ENCODE measurements at places on chromosomes 2 and 18. TPM values are rescaled to one million over a fixed set of nuclear protein-coding genes. Genes with fewer than 3 reads are reported as not detected.
A peak's percentile ranks its signal among the peaks of the same experiment; 100 is the strongest.

DNA sequence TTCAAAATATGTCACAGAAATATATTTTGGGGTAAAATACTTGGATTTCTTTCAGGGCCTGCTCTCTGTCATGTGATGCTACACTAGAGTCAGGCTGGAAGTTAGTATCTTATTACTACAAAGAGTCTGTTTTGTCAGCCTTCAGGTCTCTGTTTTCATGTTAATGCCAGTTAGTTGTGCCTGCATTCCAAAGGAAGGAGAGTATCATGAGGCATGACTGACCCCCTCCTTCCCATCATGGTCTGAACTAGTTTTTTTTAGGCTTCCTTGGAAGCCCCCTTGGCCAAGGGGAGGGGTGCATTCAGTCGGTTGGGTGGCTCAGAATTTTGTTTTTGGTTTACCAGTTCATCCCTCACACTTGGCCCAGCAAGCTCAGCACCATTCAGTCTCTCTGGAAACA is 318.0 kb downstream of the ALK start:
- no peak for DNase-seq

GRCh38 chr2:219542931-219543595 is 546 bp downstream of the CHPF start:
- peak; percentile 28 for DNase-seq

DNA sequence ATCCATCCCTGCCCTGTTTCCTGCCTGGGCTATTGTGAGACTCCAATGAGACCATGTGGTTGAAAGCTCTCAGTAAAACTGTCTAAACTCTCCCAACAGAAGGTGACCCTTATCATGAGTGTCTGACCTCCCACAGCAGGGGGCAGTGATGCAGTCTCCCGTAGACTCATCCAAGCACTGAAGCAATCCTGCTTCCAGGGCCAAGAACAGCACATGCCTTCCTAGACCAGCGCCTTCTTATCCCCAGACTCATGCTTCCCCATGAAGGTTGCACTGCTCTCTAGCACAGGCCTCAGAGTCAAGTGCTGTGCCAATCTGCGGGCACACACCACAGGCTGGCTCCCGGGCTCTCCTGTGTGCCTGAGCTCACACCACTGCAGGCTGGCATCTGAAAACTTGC is 112.3 kb downstream of the TNS1 start:
- DNase-seq, result peak; percentile 82

DNA sequence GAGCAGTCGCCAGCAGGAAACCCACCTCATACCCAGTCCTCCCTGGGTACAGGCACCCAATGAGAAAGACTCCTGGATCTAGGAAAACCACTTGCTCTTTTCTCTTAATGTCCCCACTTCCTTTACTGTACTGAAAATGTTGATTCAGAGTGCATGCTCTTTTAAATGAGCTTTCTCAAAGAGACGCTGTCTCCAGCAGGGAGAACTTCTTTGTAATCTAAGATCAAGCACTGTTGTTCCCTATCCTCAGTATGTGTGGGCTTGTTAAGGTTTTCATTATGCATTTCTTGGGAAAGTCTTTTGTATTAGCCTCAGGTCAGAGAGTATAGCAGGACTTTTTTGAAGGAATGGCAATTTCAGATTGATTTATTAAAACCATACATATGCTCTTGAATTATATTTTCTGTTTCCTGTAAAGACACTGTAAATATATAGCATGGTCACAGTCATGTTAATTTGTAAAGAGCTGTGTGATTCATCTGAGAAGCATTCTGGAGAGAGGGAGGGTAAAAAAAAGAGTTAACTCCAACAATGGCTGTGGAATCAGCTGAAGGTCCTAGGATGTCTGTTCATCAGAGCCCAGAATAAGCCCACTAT is 178.1 kb downstream of the MGAT5 start:
- peak; percentile 38 for DNase-seq

- no peak for DNase-seq
These were observed 17.9 kb downstream of the MEMO1 start for GRCh38 chr2:31992934-31993333.

DNA sequence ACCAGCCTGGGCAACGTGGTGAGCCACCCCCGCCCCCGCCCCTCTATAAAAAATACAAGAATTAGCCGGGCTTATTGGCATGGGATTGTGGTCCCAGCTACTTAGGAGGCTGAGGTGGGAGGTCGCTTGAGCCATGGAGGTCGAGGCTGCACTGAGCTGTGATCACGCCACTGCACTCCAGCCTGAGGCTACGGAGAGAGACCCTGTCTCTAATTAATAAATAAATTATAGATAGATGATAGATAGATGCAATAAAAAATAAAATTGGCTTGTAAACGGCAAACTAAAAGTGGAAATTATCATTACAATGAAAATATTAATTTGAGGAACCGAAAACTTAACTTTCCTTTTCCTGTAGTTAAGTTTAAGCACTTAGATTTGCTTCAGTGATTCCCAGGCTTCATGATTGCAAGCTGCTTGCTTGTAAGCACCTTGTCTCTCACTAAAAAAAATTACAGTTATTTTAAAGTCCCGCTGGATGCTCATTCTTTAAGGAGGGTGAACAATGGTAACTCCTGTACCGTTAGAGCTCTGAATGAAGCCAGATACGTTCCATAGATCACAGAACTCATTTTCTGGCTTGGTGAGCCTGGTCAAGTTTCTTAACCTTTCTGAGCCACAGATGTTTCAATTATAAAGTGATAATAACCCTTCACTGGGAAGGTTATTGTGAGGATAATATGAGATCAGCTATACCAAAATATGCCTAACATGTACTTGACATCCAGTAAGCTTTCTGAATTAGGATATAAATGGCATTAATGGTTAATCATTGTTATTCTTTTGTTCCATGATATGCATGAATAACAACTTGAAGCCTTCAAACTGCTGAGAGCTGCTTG is 9.3 kb upstream of the NARS1 start:
- DNase-seq, result no peak

DNA sequence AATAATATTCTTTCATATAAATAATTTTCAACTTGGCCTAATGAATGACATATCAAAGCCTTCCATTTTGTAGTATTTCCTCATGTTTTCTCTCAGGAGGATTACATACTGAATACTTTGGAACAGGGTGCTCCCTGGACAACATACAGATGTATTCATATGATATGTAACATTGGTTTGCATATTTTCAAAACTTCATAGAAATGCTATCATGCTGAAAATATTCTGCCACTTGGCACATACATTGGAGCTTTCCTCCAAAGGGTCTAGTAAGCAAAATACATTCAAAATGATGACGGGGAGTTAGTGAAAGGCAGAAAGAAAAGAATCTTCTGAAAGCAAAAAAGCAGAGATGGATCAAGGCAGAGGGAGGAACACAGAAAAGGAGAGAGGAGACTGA is 38.1 kb upstream of the RTN4 start:
- DNase-seq, result no peak

- DNase-seq, result no peak
These were observed 288.2 kb upstream of the SPHKAP start for GRCh38 chr2:228469721-228470120.

GRCh38 chr2:138534791-138535190 is 33.2 kb downstream of the SPOPL start:
- no peak for DNase-seq

Gene HOXD1
- under 0.01 TPM for total RNA-seq

Gene ABHD3
- total RNA-seq, result 8.6 TPM

Gene PER2
- total RNA-seq, result 4.5 TPM

Gene MYO7B
- not detected for total RNA-seq

Gene ASPRV1
- total RNA-seq, result under 0.01 TPM

Gene RUFY4
- total RNA-seq, result not detected

Gene PRKAG3
- not detected for total RNA-seq

Gene FOXI3
- not detected for total RNA-seq

Gene CELF4
- total RNA-seq, result not detected
